Thymus (tissue), 14 donors: ENCODE measurements at places on chromosomes 3 and 15. TPM values are rescaled to one million over a fixed set of nuclear protein-coding genes. Genes with fewer than 3 reads are reported as not detected.

The CCR9 gene
- total RNA-seq = 214 TPM

The CASR gene
- total RNA-seq = 0.09 TPM

The EPHA3 gene
- total RNA-seq = 1.9 TPM

The RETNLB gene
- total RNA-seq = not detected

The CATSPER2 gene
- 0.80 TPM for total RNA-seq
